Uterine smooth muscle cell (primary cell): ENCODE measurements at places on chromosomes 1 and 21. TPM values are rescaled to one million over a fixed set of nuclear protein-coding genes. Genes with fewer than 3 reads are reported as not detected.

SPTA1 gene
- total RNA-seq = not detected in 2 replicates

UBASH3A gene
- total RNA-seq = not detected in 2 replicates

ACTN2 gene
- total RNA-seq = under 0.01 and 0.66 TPM in 2 replicates

CYP4A11 gene
- total RNA-seq = not detected in 2 replicates

FLVCR1 gene
- total RNA-seq = 13.7 and 17.4 TPM in 2 replicates

TLCD4 gene
- total RNA-seq = 0.75 and 0.77 TPM in 2 replicates

HIVEP3 gene
- total RNA-seq = 0.75 and 1.8 TPM in 2 replicates

LCE3E gene
- total RNA-seq = not detected in 2 replicates

ADAM30 gene
- total RNA-seq = not detected in 2 replicates

NOC2L gene
- 84.2 and 155 TPM in 2 replicates for total RNA-seq

XPR1 gene
- 14.9 and 17.8 TPM in 2 replicates for total RNA-seq

FYB2 gene
- total RNA-seq = not detected in 2 replicates

ANKRD34A gene
- 0.33 and 0.50 TPM in 2 replicates for total RNA-seq

S100A1 gene
- total RNA-seq = not detected in 2 replicates

ABCA4 gene
- total RNA-seq = 0.12 and 0.22 TPM in 2 replicates

PTPN22 gene
- total RNA-seq = 0.66 and 0.75 TPM in 2 replicates

RAB25 gene
- total RNA-seq = not detected in 2 replicates

RGS5 gene
- total RNA-seq = 6.2 TPM in 2 replicates

CENPL gene
- total RNA-seq = 15.6 and 34.6 TPM in 2 replicates

CDA gene
- 1.2 and 4.0 TPM in 2 replicates for total RNA-seq

LCE1E gene
- not detected in 2 replicates for total RNA-seq

CEPT1 gene
- total RNA-seq = 50.5 and 54.7 TPM in 2 replicates

OR6N1 gene
- total RNA-seq = not detected in 2 replicates

HECTD3 gene
- 21.0 and 21.5 TPM in 2 replicates for total RNA-seq

AGTRAP gene
- 51.0 and 59.9 TPM in 2 replicates for total RNA-seq

FCRL2 gene
- total RNA-seq = not detected in 2 replicates

FALEC gene
- 0.25 and 0.77 TPM in 2 replicates for total RNA-seq

TRIM46 gene
- 3.9 and 4.9 TPM in 2 replicates for total RNA-seq

OR14K1 gene
- total RNA-seq = not detected in 2 replicates

SASS6 gene
- total RNA-seq = 2.1 and 7.2 TPM in 2 replicates

RCSD1 gene
- not detected in 2 replicates for total RNA-seq

ZNF281 gene
- 31.9 and 43.6 TPM in 2 replicates for total RNA-seq

KCNE2 gene
- not detected in 2 replicates for total RNA-seq

PGBD2 gene
- total RNA-seq = 4.6 and 7.2 TPM in 2 replicates

ACTA1 gene
- not detected in 2 replicates for total RNA-seq

CLCNKB gene
- under 0.01 and 0.12 TPM in 2 replicates for total RNA-seq

F5 gene
- total RNA-seq = not detected in 2 replicates

RIMS3 gene
- total RNA-seq = 0.44 and 0.50 TPM in 2 replicates

BGLAP gene
- total RNA-seq = 0.11 TPM in 1 of 2 replicates, not detected in the other

ERI3 gene
- total RNA-seq = 38.1 and 38.9 TPM in 2 replicates

DLGAP3 gene
- total RNA-seq = under 0.01 TPM in 1 of 2 replicates, not detected in the other

LYPD8 gene
- not detected in 2 replicates for total RNA-seq

CFAP57 gene
- 0.22 and 0.75 TPM in 2 replicates for total RNA-seq

OR2T8 gene
- total RNA-seq = not detected in 2 replicates

NTNG1 gene
- total RNA-seq = 19.0 and 30.4 TPM in 2 replicates

ETV3 gene
- 14.7 and 15.5 TPM in 2 replicates for total RNA-seq

FCRL1 gene
- not detected in 2 replicates for total RNA-seq

ATP1A4 gene
- not detected in 2 replicates for total RNA-seq

ZNF683 gene
- not detected in 2 replicates for total RNA-seq

SLFNL1 gene
- 0.44 and 0.87 TPM in 2 replicates for total RNA-seq

AXDND1 gene
- 0.12 and 0.22 TPM in 2 replicates for total RNA-seq
